ENCODE measurements at places on chromosomes 3 and 15. TPM values are rescaled to one million over a fixed set of nuclear protein-coding genes. Genes with fewer than 3 reads are reported as not detected.

- DNase-seq: peak; percentile 41
Measured at GRCh38 chr3:114179575-114179974, 723 bp upstream of the DRD3 start.

DNA sequence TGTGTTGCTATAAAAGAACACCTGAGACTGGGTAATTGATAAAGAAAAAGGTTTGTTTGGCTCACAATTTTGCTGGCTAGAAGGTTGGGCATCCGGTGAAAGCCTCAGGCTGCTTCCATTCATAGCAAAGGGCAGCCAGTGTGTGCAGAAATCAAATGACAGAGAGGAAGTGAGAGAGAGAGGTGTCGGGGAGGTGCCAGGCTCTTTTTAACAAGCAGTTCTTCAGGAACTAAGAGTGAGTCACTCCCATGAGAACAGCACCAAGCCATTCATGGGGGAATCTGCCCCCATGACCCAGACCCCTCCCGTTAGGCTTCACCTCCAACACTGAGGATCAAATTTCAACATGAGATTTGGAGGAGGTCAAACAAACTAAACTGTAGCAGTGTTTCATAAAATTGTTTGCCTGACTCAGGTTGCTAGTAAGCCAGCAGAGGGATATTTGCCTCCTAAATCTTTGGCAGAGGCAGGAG, 4.5 kb upstream of the PARP15 start:
- peak; percentile 73 for DNase-seq

GRCh38 chr15:69058830-69059556, 44.5 kb downstream of the NOX5 start:
- peak; percentile 86 for DNase-seq

DNA sequence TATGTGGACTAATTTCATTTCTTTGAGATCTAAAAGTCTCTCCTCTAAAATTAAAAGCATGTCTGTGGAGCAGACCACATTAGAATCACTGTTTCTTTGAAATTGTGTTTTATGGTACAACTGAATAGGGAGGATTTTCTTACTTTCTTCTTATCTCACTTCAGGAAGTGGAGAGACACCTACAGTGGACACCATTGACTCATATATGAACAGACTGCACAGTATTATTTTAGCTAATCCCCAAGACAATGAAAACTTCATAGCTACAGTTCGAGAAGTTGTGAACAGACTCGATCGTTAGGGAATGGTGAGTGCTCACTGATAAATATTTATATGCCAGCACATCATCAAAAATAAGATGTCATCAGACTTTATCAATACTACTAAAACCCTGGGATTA, 58.3 kb downstream of the HMG20A start:
- DNase-seq: no peak

DNA sequence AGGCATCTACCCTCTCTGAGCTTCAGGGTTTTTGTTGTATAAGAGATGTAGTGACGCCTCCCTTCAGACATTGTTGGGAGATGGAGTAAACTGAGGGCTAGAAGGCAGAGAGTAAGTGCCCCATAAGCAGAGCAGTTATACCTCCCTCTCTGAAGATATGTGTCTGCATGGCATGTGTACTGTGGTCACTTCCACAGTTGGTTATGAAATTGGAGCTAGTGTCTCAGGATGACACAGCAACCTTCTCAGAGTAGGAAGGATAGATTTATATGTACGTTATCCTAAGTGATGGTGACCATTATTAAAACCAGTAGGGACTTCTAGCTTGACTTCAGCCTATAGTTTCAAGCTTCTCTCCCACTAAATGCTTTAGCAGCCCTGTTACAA, 17.9 kb downstream of the PXK start:
- DNase-seq: no peak

GRCh38 chr3:57556459-57557084, 498 bp downstream of the PDE12 start:
- peak; percentile 54 for DNase-seq

- DNase-seq: no peak
Measured at GRCh38 chr3:170027233-170028102, 10.3 kb upstream of the GPR160 start.

GRCh38 chr15:39301589-39301999, 279.3 kb upstream of the THBS1 start:
- peak; percentile 10 for DNase-seq

DNA sequence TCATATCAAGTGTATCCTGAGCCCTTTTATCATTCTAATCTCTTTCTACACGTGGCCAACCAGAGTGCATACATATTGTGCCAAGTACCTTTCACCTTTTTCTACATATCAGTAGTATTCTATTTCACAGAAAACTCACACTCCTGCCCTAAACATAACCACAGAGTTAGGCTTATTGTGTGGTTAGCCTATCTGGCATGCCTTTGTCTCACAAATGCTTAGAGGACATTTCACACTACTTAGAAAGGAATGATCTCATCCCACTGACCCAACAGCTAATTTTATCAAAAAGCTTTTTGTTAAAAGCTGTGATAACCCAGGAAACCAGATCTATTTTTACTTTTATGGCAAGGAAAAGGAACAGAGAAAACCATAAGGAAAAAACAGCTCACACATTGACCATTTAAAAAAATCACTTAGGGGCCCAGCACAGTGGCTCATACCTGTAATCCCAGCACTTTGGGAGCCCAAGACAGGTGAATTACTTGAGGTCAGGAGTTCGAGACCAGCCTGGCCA, 17.8 kb upstream of the MAP4 start:
- DNase-seq: peak; percentile 76

DNA sequence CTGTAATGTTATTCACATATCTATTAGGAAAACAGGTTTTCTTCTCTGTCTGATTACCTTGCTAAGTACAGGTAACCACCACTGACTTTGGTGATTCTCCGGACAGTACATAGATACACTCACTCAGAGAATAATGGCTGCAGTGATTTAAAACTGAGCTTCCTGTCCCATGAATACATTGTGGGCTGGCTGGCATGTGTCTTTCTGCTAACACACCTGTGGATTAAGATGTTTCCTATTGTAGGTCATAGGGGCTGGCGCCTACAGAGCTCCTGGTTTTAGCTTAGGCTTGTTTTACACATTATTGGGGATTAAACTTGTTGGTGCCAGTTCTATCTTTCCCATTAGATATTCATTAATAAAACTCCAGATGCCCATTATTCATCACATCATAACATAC, 102.7 kb upstream of the MEIS2 start:
- no peak for DNase-seq

- no peak for DNase-seq
Measured at GRCh38 chr3:176896640-176897039, 300.6 kb downstream of the TBL1XR1 start.

DNA sequence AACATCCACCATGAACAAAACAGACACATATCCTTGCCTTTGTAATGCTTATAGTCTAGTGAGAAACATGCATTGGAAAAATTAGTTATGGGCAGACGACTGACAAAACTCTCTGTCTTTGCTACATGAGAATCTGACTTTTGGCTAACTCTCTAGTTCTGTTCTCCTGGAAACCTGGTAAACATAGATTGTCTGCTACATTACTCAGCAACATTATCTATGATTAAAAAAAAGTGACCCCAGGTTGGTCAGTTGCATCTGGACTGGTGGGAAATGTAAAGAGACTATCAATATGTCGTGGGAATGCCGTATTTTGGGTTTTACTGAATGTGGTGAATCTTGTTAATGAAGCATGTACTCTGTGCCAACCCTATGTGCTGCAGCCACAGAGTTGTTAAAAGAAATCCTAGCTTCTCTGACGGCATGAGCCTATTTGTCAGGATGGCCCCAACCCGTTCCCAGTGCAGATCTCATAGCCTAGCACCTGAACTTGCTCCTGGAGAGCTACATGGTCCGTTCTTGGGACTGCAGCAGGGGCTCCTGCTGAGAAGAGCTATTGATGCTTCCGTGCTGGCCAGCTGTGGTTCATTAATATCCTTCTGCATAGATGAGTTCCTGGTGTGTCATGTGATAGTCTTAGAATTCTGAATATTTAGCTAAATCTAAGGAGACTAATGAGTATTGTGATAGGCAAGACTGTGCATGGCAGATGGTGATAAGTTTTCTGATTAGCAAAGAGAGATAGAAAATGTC, 311.7 kb upstream of the ZNF717 start:
- DNase-seq: no peak

DNA sequence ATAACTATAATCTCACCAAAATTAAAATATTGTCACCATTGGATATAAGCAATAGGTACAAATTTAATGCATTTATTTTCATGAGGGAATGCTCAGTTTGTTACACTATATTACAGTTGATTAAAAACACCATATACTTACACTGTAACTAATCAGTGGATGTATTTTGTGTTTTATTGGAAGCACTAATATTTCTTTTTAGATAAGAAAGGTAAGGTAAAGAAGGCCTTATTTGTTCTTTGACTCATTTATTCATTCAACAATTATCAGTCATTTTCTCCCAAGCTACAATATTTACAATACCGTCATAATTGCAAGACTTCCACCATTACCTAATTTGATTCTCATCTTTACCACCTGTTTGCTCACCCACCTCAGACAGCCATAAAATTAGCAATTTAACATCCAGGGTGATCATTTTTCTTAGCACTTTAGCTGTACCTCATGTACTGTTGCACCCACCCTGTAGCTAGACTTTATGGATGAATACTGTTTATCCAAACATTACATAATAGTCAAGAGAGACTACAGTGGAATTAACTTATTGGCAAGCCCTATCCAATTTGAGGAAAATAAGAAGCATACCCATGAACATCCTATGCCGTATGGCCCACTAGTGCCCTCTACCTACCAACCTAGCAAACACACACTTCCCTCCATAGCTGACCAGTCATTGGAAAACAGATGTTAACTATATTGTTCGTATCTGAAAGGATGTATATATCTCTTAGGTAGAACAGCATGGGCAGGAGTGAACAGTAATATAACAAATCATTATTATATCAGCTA, 229.6 kb downstream of the BBX start:
- peak; percentile 50 for DNase-seq

DNA sequence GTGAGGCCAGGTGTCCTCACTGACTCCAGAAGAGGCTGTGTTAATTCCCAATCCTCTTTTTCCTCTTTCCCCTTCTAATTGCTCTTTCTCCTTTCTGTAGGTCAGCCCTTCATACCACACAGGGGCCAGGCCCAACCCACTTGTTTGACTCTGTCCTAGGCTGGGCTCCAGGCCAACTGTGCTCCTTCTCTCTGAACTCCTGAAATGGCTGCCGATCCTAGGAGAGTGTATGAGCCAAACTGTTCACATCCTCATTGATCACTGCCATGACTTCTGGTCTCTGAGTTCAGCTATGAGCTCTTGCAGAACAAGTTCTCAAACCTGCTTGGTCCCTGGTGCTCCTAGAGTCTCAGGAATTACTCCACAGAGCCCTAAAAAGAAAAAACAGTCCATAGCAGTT, 145.1 kb downstream of the VGLL4 start:
- DNase-seq: peak; percentile 68

- DNase-seq: peak; percentile 56
Measured at GRCh38 chr3:32194653-32195052, 43.8 kb upstream of the CMTM8 start.

DNA sequence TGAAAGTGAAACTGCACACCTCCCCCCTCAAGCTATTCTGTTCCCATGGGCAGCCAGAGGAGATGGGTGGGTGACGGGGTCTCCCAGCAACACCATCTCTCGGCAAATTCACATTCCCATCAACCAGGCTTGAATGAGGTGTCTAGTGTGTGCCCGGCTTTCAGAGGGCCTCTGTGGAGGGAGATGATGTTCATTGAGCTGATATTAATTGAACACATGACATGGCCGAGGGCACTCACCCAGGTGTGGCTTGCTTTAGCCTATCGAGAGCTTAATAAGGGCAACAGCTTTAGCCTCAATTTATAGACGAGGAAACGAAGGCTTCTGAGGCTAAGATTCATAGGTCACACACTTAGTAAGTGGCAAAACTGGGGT, 288.0 kb downstream of the UACA start:
- no peak for DNase-seq

DNA sequence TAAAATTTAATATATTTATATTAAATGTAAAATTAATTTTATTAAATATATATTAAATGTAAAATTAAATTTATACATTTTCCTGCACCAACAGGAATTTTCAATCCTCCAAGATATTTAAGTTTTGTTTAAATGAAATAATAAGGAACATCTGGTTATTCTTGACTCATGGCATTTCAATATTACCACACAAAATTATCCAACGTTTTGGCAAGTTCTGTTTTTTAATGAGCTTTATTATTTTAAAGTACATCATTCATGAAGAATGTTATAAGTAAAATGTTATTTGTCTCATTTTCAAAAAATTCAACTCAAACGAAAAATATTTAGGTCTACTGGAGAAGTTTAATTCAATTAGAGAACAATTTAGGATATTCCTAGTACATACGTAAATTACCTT, 811.4 kb downstream of the NAALADL2 start:
- DNase-seq: no peak

- no peak for DNase-seq
Measured at GRCh38 chr3:7506606-7507180, 645.8 kb downstream of the GRM7 start.

GHRL gene
- total RNA-seq: 0.40 TPM

ZNF770 gene
- 15.7 TPM for total RNA-seq

NANOGP8 gene
- total RNA-seq: not detected

CCDC51 gene
- 8.9 TPM for total RNA-seq

CCDC12 gene
- 19.8 TPM for total RNA-seq

SLC6A1 gene
- total RNA-seq: under 0.01 TPM

GPX1 gene
- 667 TPM for total RNA-seq

CFAP20DC gene
- 0.65 TPM for total RNA-seq

CCDC54 gene
- total RNA-seq: not detected

All from lung microvascular endothelial cell (primary cell).